ENCODE measurements at places on chromosomes 2 and 18.

DNA sequence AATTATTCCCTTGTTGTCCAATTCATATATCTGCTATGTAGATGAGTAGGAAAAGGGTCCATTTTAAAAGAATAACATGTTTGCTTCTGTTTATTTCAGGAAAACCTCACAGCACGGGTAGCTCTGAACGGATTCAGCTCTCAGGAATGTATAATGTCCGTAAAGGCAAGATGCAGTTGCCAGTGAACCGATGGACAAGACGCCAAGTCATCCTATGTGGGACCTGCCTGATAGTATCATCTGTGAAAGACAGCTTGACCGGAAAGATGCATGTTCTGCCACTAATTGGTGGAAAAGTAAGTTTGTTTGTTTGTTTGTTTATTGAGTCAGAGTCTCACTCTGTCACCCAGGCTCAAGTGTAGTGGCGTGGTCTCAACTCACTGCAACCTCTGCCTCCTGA, 114.6 kb downstream of the PHLPP1 start:
- no peak for ATAC-seq

GRCh38 chr2:181036848-181037603, 56.6 kb downstream of the UBE2E3 start:
- ATAC-seq, result no peak

- peak; percentile 24 for ATAC-seq
Observed at GRCh38 chr18:43805646-43806194, 528.4 kb upstream of the SYT4 start.

GRCh38 chr2:24521975-24522639, 31.1 kb downstream of the NCOA1 start:
- ATAC-seq, result no peak

GRCh38 chr2:215022910-215023309, 115.5 kb downstream of the ABCA12 start:
- ATAC-seq, result no peak

- no peak for ATAC-seq
Observed at GRCh38 chr18:58087928-58088690, 44.1 kb downstream of the NEDD4L start.

GRCh38 chr2:200383380-200384110, 77.1 kb downstream of the SPATS2L start:
- ATAC-seq, result no peak

- no peak for ATAC-seq
Observed at GRCh38 chr2:43144263-43144662, 82.1 kb downstream of the ZFP36L2 start.

GRCh38 chr2:166610180-166610912, 116.3 kb upstream of the SCN7A start:
- peak; percentile 27 for ATAC-seq

- ATAC-seq, result no peak
Observed at GRCh38 chr2:26845021-26845420, 2.9 kb upstream of the DPYSL5 start.

GRCh38 chr2:124001696-124002430, 23.2 kb upstream of the CNTNAP5 start:
- no peak for ATAC-seq

DNA sequence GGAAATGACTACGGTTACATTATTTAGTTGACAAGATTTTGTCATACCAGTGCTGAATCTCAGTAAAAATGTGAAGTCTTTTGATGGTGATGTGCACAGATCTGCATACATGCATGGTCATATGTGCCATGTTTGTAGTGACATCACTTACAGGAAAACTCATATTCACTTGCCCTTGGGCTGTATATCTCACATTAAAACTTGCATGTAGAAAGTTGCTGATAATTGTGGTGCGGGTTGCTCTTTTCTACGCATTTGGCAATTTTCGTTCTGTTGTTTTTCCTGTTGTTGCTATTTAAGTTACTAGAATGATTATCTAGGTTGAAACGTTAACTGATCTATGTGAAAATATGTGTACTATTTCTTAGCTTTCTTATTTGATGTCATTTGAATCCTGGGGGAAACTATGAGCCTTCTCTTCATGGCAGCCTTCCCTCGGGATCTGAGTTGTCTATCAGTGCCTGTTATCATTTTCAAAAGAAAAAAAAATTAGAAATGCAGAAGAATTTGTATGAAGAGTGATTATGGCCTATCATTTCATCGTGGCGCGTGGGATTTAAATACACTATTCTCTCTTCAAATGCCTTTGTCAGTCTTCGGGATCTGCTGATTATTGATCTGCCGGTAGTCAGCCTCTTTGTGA, 296.6 kb downstream of the TMX3 start:
- no peak for ATAC-seq

GRCh38 chr18:51425475-51425874, 228.0 kb upstream of the MEX3C start:
- ATAC-seq, result peak; percentile 91

- no peak for ATAC-seq
Observed at GRCh38 chr2:200156166-200156835, 150.2 kb upstream of the SPATS2L start.

GRCh38 chr2:75499534-75499933, 61.2 kb downstream of the EVA1A start:
- no peak for ATAC-seq

GRCh38 chr2:222320436-222321395, 21.9 kb upstream of the PAX3 start:
- no peak for ATAC-seq

DNA sequence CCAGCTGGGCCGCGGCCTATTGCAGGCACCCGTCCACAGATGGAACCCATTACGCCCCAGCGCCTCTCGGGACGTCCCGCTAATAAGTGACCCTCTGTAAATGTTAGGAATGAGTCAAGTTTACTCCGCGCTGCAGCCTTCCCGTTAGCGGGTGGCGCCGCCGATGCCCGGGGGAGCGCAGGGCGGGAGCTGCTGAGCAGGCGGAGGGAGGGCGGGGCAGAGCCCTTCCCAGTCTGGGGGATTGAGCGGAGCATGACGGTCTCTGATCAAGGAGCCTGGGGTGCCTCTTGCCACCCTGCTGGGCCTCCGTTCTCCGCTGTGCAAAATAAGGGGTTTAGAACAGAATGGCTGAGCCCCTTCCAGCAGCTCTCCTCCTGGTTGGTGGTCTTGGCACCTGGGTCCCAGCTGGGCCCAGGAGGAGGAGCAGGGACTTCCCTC, 10.5 kb downstream of the CROCC2 start:
- no peak for ATAC-seq

- peak; percentile 4 for ATAC-seq
Observed at GRCh38 chr2:240401781-240402551, 33.5 kb upstream of the GPC1 start.

DNA sequence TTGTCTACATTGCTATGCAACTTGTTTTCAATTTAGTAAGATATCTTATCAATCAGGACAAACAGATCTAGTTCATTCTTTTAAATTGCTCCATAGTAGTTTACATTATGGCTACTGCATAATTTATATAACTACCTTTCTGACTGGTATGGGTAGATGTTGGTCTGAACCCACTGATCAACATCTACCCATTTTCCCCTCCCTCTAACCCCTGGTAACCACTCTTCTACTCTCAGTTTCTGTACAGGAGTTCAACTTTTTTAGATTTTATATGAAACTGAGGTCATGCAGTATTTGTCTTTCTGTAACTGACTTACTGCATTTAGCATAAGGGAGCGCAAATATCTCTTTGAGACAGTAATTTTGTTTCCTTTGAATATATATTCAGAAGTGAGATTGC, 73.2 kb downstream of the ITSN2 start:
- ATAC-seq, result no peak

GRCh38 chr2:240244543-240244942, 104.1 kb upstream of the OTOS start:
- no peak for ATAC-seq

- peak; percentile 59 for ATAC-seq
Observed at GRCh38 chr2:73984922-73985307, 205 bp downstream of the TET3 start.

DNA sequence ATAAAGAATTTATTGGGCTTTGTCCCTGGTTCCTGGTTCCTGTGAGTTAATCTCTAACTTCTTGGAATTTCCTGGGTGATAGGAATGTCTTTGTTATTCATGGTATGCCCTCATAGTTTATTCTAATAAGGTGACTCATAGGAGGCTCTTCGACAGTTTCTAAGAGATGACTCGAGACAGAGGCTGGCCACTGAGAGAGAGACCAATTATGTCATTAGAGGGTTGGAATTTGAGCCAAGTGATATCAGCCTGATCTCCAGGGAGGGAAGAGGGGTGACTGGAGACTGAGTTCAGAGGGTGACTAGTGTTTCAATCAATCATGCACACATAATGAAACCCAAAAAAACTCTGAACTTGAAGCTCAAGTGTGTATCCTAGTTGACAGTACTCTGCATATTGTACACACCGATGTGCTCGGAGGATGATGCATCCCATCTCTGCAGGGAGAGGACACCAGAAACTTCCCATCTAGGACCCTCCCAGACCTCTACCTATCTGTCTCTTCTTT, 185.7 kb downstream of the MTCL1 start:
- ATAC-seq, result no peak

GRCh38 chr2:64613276-64613675, 40.4 kb downstream of the SERTAD2 start:
- ATAC-seq, result no peak

GRCh38 chr2:183214680-183215079, 90.4 kb downstream of the NUP35 start:
- no peak for ATAC-seq

- no peak for ATAC-seq
Observed at GRCh38 chr2:30233271-30234009, 2.1 kb downstream of the LBH start.

DNA sequence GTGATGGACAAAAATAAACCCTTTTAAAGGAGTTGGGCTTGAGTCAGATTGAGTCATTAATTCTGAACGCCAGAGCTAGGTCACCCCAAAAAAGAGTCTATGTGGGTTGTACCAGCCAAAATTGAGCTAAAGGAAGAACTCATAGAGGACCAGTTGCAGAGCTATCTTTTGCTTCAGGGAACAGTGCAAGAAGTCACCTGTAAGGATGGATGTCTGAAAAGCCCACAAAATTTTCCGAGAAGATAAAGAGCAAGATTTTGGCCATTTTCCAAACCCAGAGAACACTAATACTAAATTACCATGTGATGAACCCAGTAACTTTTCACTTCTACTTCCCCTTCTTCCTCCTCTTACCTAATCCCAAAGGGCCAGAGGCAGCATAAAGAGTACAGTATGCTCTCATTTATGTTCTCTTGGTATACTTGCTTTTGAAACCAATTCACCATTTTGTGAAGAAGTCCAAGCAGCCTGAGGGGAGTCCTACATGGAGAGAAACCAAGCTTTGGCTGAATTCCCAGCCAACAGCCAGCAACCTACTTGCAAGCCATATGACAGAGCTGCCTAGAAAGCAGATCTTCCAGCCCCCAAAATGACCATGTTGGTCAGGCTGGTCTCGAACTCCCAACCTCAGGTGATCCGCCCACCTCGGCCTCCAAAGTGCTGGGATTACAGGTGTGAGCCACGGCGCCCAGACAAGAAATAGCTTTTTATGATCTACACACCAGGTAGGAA, 551.7 kb downstream of the SATB2 start:
- ATAC-seq, result no peak

- ATAC-seq, result no peak
Observed at GRCh38 chr2:160270571-160271113, 70.6 kb upstream of the ITGB6 start.

DNA sequence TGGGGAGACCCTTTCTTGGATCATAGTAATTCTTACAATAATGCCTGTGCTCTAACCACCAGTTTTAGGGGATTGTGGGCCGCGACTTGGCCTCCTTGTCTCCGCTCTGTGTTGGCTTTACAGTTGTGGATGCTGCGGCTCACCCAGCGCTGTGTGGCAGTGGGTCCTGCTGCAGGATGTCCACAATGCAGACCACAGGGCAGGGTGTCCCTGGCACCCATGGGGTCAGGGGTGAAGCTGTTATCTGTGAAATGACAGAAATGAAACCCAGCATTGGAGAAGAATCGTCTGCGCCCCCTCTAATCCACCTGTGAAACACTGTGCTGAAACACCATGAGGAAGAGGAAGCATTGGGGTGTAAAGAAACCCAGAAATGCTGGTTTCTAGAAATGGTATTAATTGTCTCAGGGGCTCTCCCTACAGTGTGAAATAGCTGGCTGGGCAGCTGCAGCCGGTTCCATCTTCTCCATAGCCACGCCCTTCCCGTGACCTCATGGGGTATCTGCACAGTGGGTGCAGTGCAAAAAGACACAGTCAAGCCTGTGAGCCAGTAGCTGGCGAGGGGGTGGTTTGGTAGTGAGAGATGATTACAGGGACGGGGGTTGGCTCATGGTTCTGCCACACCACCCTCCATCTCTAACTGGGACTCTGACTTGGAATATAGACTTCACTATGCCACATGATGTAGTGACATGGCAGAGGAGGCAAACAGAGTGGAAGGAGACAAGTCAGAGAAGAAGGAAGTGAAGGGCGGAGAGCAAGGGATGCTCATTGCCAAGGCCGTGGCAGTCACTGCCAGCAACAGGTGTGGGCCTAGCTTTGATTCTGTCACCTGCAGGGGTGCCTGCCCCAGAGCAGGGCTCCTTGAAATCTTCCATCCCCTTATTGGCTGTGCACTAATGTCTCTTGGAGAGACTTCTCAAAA, 16.2 kb downstream of the INPP4A start:
- ATAC-seq, result peak; percentile 86

DNA sequence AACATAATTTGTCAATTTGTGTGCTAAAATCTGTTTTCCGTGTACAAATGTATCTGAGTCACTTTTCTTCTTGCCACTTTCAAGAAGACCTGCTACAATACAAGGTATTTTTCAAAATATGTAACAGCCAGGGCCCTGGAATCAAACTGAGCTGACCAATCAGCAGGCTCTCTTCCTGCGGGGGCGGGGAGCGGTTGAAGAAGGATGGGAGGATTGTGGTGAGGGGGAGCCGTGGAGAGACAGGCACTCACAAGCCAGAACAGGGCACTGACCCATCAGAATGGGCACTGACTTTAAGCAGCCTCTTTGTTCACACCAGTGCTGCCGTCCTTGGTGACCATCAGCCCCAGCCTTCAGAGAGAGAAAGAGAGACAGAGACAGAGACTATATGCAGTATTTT, 40.6 kb upstream of the CCNYL1 start:
- ATAC-seq, result no peak

DNA sequence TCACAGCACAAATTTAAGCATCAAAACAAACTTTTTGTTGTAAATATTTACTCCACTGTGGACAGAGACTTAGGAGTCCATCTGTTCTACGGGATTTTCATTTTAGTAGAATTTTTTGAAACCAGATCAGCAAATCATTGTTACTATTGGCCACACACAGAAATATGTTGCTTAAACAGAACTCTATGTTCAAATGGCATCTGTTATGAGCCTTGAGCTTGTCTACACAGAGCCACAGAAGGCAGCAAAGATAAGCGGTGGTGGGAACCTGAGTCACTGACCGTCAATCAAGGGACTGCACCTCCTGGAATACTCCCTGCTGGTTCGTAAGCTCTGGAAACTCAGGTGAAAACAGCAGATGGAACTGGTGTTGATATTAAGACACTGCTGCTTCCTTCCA, 156.8 kb downstream of the TMEM200C start:
- no peak for ATAC-seq
